ENCODE measurements at places on chromosomes 1 and 21. TPM values are rescaled to one million over a fixed set of nuclear protein-coding genes. Genes with fewer than 3 reads are reported as not detected.

The FAM72D gene
- polyA plus RNA-seq, result 0.09 TPM

The CNN3 gene
- 58.3 TPM for polyA plus RNA-seq

The SASS6 gene
- polyA plus RNA-seq, result 1.7 TPM

DNA sequence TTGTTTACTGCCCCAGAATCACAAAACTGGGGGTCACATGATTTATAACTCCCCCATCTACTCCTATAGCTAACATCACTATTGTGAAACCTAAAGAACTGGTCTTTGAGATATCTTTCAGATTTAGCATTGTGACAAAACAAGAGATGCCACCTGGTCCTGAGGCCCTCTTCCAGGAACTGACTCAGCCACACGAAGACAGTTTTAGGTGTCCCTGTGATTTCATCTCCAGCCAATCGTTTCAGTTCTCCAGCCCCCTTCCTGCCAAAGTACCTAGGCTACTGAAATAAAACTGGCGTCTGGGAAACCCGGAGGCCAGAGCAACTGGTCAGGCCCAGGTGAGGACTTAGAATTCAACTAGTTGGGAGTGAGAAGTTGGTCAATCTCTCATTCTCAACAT is 36.6 kb downstream of the TBX19 start:
- no peak for DNase-seq

DNA sequence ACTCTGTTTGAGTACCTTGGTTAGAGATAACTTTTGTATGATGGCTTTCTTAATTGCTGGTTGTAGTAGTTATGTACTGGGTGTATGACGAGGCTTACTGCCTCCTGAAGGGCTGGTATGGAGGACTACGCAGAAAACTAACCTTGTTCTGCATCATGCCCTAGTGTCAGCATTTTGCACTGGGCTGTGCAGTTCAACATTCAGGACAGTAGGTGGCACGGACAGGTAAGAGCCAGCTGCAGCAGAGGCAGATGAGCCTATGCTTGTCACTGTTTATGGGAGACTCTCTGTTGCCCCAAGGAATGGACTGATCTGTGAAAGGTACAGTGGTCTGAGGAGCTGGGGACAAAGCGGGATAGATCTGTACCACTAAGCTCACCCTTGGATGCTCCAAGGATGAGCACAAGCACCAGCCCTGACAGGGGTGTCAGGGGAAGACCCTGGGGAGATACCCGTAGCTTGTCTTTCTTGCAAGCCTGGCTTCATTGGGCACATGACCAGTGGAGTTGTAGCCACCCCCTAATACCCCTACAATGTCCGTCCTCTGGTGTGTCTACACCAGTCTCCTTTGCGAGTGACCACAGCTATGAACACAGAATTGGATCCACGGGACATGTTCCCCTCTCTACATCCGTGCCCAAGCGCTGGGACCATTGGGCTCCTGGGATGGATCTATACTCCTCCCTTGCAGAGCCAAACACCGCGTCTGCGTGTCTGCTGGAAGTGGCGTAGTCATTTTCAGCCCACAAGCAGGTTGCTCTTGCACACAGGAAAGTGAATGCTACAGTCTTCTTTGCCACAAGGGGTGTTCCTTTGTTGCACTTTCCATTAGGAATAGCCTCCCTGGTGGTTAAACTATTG is 51.1 kb upstream of the CFHR3 start:
- no peak for DNase-seq

- no peak for DNase-seq
Observed at GRCh38 chr1:119367432-119368124, 1.0 kb upstream of the HAO2 start.

DNA sequence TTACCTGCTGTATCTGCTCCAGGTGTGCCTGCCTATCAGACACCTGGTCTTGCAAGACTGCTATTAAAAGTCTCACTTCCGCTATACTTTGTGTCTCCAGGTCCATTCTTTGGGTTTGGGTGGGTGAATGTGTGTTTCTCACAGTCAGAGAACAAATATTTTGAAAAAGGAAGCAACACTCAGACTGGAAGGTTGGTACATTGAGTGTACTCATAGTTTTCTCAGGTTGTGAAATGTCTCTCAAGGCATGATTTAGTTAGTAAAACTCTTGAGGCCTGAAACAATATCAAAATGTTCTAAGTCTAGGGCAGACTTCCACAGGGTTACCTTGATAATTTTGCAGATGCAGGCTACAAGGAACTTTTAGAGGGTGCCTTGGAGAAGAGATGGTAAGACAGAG is 429.9 kb upstream of the ZRANB2 start:
- DNase-seq, result no peak

- no peak for DNase-seq
Observed at GRCh38 chr1:196409586-196409985, 198.7 kb downstream of the KCNT2 start.

DNA sequence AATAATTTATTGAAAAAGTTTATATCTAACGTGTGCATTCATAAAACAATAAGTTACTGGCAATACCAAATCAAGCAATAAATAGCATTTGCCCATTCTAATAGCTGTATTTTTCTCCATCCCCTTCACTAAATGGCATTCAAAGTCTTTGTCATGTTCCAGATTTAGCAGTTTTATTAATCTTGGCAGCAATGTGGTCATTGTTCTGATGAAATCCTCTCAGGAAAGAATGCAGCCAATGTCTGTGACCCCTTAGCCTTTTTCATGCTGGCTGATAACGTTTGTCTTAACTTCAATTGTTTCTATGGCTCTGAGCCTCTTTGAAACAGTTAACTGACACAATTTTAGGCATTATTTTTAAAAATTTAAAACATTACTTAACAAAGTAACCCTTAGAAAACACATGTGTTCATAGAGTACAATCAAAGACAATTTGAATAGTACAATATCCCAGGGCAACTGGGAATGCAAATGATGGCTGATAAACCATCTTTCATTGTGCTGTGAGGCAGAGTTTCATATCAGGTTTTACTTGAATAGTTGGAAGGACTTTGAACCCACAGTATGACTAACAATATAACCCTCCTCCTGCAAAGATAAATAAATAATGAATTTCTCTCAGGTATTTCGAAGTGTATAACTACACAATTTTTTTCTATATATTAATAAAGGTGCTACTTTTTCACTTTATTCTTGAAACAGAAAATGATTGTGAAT is 217.5 kb downstream of the LRRIQ3 start:
- no peak for DNase-seq

DNA sequence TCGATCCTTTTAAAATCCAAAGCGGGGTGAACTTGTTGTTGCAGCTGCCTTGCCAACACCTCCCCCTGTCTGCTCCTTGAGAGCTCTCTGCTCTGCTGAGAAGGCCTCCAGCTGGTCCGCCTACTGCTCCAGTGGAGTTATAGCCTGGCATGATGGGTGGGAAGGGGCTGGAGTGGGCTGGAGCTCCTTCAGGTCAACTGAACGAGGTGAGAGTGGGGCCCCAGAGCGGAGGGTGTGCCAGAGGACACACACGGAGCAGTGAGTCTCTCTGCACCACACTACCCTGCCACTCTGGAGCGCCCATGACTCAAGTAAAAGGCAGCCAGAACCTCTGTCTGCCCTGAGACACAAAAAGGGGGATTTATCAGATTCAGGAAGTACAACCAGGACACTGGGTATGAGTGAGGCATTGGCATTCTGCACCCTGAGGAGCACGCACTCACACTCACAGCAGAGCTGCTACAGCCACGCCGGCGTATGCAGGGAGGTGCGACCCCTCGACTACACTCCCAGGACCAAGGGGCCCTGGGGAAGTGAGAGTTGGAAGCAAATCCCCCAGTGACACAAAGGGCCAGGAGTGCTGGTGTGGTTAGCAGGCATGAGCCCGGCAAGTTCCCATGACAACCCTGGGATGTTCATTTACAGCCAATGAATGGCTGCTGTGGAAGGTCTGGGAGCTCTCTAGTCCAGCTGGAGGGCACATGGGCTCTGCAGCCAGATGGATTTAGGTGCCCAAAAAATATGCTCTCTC is 28.0 kb upstream of the EVA1B start:
- DNase-seq, result no peak

- peak; percentile 65 for DNase-seq
Observed at GRCh38 chr1:112803906-112804762, 89.0 kb upstream of the PPM1J start.

GRCh38 chr1:55244476-55245099 is 29.4 kb upstream of the USP24 start:
- DNase-seq, result no peak

GRCh38 chr1:215101511-215101910 is 19.0 kb downstream of the KCNK2 start:
- no peak for DNase-seq

DNA sequence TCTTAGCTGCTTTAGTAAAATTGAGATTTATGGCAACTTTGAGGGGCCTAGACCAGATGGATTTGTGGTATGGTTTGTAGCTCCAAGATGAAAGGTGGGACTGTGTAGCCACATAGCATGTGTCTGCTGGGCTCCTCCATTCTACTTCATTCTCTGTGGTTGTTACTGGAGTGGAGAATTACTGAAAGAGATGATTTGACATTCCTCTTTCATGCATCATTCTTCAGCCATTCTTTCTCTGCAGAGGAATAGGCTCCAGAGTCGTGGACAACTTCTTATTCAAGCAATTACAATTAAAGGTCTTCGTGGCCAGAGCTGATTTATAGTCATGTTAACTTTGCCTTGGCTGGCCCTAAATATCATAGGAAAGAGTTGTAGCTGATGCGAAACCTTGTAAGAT is 328.9 kb downstream of the PAPPA2 start:
- DNase-seq, result no peak

DNA sequence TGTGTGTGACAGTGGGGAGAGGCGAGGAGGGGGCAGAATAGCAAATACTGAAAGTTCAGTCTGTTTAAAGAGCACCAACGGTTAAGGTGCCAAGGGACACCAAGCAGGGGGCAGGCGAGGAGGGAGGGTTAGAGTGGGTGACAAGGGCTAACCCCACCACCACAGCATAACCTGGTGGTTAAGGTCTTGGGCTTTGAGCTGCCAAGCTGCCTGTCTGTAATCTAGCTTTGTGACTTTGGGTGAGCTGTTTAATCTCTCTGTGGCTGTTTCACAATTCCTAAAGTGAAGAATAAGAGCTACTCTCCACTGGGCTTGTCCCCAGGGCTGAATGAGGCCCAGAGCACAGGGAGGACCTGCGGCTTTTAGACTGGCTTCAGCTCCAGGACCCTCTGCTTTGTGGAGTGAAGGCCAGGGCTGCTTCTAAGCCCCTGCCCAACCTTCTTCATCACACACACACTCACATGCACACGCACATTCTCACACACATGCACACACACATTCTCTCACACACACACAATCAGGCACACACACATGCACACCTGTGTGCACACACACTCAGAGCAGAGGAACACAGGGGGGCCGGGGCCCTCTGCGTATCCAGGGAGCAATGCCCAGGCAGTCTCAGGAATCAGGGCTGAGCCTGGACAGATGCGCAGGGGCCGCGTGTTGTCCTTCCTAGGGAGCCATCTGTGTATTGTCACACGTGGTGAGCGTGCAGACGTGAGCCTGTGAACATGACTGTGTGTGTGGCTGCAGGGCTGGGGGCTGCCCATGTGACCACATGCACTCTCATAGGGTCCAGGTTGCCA is 101.6 kb upstream of the TARDBP start:
- DNase-seq, result no peak
